Left renal cortex interstitium (tissue), 4 donors: ENCODE measurements at places on chromosomes 7 and 10. TPM values are rescaled to one million over a fixed set of nuclear protein-coding genes. Genes with fewer than 3 reads are reported as not detected.

The PIP gene
- polyA plus RNA-seq = not detected

The SEMA4G gene
- 60.0 TPM for polyA plus RNA-seq

The AGAP5 gene
- 9.3 TPM for polyA plus RNA-seq

The DOCK1 gene
- 68.2 TPM for polyA plus RNA-seq
